Ovary (tissue), 10 donors: ENCODE measurements at places on chromosomes 7 and 10. TPM values are rescaled to one million over a fixed set of nuclear protein-coding genes. Genes with fewer than 3 reads are reported as not detected.

CNOT4 gene
- total RNA-seq, result 34.1 TPM

GRCh38 chr10:132001238-132001972 is 19.7 kb upstream of the BNIP3 start:
- H3K36me3 ChIP-seq, result no peaks in the 10 kb centered on the region
- H3K4me1 ChIP-seq, result peaks cover 25% of the 10 kb centered on the region
- H3K27me3 ChIP-seq, result no peaks in the 10 kb centered on the region
- H3K27ac ChIP-seq, result peak overlapping the region; percentile 38
- no peak for DNase-seq

GRCh38 chr7:148543-148931 is 43.8 kb upstream of the FAM20C start:
- DNase-seq, result no peak
- no peaks in the 10 kb centered on the region for H3K27me3 ChIP-seq
- peak overlapping the region; percentile 94 for H3K27ac ChIP-seq
- H3K36me3 ChIP-seq, result no peaks in the 10 kb centered on the region

DNA sequence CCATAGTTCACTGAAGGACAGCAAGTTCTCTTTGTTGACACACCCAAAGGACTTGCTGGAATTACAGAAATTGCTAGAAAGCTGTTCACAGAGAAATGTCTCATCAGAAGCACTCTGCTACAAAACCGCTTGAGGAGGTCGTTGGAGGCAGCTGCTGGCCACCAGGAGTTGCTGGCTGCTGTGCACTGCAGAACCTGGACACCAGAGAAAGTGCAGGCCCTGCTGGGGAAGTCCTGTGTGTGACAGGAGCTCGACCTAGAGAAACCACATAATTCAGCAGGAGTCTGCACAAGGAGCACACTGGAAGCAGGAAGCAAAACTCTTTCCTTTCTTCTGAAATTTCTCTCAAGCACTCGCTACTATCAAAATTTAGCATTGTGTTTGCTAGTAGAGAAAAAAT is 461.5 kb upstream of the GHITM start:
- H3K4me3 ChIP-seq, result no peak overlapping the region
- H3K36me3 ChIP-seq, result no peaks in the 10 kb centered on the region
- H3K27ac ChIP-seq, result no peak overlapping the region
- H3K4me1 ChIP-seq, result no peaks in the 10 kb centered on the region

DNA sequence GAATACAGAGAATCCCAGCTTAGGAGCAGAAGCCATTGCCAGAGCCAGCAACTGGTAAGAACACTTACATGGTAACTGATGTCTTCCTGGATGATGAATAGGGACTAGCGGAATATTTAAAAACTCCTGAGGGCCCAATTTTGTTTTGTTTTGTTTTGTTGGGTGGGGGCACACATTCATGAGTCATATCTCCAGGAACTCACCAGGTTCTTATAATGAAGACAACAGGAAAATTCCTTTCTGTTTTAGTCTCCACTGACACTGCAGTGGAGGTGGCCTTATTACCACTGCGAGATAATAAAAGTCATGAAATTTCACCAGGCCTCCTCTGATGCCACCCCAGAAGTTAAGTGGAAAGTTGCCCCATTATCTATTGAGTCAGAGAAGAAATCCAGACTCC is 6.6 kb upstream of the CUZD1 start:
- H3K27me3 ChIP-seq, result no peaks in the 10 kb centered on the region
- no peak for DNase-seq
- H3K27ac ChIP-seq, result no peak overlapping the region
- no peaks in the 10 kb centered on the region for H3K36me3 ChIP-seq

GRCh38 chr10:95187617-95188016 is 6.4 kb upstream of the ACSM6 start:
- no peaks in the 10 kb centered on the region for H3K27me3 ChIP-seq
- DNase-seq, result no peak
- H3K27ac ChIP-seq, result no peak overlapping the region
- H3K36me3 ChIP-seq, result no peaks in the 10 kb centered on the region
- no peak overlapping the region for H3K4me3 ChIP-seq

- no peak overlapping the region for H3K4me3 ChIP-seq
- no peak for DNase-seq
- H3K4me1 ChIP-seq, result no peaks in the 10 kb centered on the region
- no peaks in the 10 kb centered on the region for H3K27me3 ChIP-seq
- no peaks in the 10 kb centered on the region for H3K36me3 ChIP-seq
Observed at GRCh38 chr10:117454502-117454901, 79.3 kb upstream of the PDZD8 start.

GRCh38 chr7:2617325-2617905 is 14.4 kb upstream of the TTYH3 start:
- no peak overlapping the region for H3K4me3 ChIP-seq
- DNase-seq, result no peak
- no peaks in the 10 kb centered on the region for H3K36me3 ChIP-seq
- H3K27ac ChIP-seq, result no peak overlapping the region
- H3K27me3 ChIP-seq, result no peaks in the 10 kb centered on the region
- H3K4me1 ChIP-seq, result peaks cover 8% of the 10 kb centered on the region
